ENCODE measurements at places on chromosomes 6 and 20.

DNA sequence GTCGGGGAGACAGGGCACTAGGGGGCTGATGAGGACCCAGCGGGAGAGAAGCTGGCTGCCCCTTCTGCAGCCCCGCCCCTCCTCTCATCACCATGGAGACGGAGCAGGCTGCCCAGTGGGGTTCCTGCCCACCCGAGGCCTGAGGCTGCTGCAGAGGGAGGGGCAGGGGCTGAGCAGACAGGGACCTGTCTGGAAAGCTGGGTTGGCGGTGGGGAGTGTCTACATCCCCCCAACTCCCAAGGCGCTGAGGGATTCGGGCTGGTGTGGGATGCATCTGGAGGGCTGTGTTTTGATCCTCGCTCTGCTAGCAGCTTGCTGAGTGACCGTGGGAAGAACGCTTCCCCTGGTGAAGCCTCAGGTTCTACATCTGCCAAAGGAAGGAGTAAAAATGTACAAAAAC is 1.2 kb upstream of the BPI start:
- no peak for DNase-seq

DNA sequence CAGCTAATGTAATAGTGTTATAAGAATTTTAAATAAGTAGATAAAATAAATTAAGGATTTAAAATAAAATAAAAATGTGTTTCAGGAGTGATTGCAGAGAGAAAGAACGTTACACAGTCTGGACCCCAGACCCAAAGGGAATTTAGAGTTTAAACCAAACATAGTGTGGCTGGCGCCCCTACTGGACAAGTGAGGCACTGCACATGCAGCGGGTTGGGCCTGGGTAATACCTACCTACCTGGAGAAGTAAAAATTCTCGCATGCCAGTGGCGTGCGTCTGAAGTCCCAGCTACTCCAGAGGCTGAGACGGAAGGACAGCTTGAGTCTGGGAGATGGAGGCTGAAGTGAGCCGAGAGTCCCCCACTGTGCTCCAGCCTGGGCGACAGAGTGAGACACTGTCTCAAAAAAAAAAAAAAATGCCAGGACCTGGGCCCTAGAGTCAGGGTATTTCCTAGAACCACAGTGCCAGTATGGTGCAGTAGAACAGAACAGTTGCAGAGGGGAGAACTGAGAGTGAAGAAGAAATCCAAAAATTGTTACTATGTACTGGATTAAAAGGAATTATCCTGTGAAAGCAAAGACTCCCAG is 71.4 kb upstream of the TCF21 start:
- DNase-seq = no peak

- no peak for DNase-seq
These were observed 89.9 kb downstream of the SEL1L2 start for GRCh38 chr20:13900496-13900895.

GRCh38 chr6:101830501-101831031 is 437.1 kb downstream of the GRIK2 start:
- DNase-seq = no peak

DNA sequence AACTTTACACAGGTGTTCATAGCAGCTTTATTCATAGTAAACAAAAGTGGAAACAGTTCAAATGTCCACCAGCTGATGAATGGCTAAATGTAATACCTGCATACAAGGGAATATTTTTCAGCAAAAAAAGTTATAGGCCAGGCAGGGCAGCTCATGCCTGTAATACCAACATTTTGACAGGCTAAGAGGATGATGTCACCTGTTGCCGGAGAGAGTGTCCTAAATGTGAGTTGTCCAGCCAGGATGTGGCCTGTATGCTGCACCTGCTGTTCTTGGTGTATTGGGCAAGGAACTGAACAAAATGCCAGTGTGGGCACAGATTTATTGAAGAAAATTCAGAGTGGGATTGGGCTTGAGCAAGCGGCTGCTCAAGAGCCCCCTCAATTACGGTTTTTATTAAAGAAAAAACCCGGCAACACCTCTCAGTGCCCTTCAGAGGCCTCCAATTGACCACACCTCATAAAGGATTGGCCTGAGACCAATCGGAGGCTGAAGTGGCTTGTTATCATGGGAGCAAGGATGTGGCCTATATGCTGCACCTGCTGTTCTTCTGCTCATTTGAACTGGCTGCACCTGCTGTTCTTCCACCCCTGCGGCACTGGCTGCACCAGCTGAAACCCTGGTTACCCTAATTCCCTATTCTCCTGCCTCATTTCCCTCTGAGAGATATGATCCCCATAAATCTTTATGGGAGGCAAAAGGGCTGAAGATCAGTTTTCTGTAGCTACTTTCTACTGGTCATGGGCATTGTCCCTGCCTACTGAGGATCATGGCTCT is 164.3 kb upstream of the PROKR2 start:
- DNase-seq = no peak

DNA sequence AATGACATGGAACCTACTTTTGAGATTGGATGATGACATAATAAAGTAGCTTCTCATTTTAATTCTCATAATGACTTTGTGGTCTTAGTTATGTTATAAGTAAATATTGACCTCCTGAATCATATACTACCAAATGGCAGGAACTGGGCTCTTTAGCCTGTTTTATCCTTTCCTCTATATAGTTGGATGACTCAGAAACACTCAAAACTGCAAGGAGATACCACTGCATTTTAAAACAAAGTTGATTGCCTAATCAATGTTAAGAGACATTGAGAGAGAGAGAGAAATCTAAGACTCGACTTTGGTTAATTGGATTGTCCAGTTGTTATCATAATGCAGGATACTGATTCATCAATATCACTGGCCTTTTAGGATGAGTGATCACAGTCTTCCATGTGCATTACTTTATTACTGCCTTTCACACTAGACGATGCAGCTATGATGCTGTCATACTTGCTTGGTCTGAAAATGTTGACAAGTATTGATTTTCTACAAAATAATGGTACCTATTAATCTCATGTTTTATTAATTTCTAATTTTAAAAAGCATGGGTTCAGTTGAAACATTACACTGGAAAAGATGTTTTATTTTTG is 320.0 kb downstream of the NKAIN2 start:
- DNase-seq = no peak

- no peak for DNase-seq
These were observed 23.2 kb upstream of the AIG1 start for GRCh38 chr6:143037470-143037869.

- DNase-seq = no peak
These were observed 2.2 kb upstream of the EPB41L2 start for GRCh38 chr6:131065112-131065823.

- DNase-seq = no peak
These were observed 41.0 kb upstream of the NFATC2 start for GRCh38 chr20:51583499-51583898.

DNA sequence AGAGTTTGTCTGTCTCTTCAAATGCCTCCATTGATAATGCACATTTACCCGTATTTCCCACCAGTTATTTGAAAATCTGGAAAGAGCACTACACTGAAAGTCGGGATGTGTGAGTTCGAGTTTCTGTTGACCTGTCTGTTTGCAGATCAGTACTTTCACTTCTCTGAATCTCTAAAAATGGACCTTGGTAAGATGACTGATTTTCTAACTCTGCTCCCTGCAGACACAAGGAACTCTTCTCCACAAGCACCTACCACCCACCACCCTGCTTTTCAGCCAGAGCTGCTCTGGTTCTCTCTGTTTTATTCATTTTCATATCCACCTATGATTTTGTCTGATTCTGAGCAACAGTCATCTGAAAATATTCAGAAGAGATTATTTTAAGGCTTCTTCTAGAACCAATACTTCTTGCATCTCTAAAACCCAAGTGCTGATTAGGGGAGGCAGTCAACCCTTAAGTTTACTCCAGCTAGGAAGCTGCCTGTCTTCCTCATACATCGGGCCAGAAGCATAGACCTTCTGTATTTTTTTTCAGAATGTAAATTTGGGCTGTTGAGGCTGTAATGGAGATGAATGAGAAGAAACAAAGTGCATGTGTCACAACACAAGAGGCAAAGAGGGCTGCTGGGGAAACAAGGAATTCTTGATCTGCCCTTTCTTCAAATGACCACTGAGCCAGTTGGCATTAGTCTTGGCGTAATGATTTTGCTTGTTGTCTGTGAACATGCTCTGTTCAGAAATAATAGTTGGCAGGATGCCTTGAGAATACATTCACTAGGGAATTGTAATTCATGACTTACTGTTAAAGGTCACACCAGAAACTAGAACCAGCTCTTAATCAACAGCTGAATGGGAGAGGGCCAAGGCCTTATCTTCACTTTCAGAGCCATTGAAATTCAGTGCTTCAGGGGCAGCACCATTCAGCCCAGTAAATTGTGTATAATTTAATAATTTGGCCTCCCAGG is 85.4 kb upstream of the MYLIP start:
- peak; percentile 33 for DNase-seq

- no peak for DNase-seq
These were observed 54.3 kb downstream of the SNAI1 start for GRCh38 chr20:50037123-50037522.

- no peak for DNase-seq
These were observed 101.3 kb upstream of the SULF2 start for GRCh38 chr20:47886454-47887041.

All from Ammon's horn (tissue), 1 donor.